CD4-positive, alpha-beta T cell treated with Interleukin-2 at 100 ng/mL for 4 hours (primary cell): ENCODE measurements at places on chromosomes 4 and X.

GRCh38 chr4:3637326-3638016 is 105.2 kb upstream of the LRPAP1 start:
- DNase-seq: no peak

GRCh38 chr4:60884587-60884986 is 315.5 kb upstream of the ADGRL3 start:
- DNase-seq: no peak

DNA sequence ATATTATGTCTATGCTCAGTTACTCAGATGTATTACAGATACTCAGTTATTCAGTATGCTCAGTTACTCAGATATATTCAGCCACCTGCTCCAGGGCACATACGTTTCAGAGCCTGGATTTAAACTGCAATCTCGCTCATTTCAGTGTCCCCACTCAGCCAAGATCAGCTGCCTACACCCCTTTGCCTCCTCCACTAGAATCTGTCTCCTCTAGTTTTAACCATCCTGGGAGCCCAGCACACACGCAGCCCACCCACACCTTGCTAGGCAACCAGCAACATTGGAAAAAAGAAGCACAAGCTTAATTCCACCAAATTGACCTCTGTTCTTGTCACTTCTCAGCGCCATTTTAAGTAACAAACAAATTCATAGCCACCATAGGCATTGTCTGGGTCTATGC is 246.2 kb downstream of the QDPR start:
- DNase-seq: no peak

DNA sequence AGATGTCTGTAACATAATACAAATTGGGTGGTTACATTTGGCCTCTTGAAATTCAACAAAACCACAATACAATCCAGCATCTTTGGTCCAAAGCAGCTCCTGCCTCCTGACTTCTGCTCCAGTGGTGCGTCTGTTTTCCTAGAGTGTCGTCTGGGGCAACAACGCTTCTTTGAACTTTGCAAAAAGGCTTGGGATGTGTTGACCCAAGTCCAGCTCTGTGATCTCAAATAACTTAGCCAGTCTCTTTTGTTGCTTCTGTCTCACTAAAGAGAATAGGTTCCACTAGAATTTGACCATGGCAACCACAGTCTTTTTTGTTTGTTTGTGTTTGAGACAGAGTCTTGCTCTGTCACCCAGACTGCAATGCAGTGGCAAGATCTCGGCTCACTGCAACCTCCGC is 324.0 kb downstream of the DHRSX start:
- DNase-seq: no peak

DNA sequence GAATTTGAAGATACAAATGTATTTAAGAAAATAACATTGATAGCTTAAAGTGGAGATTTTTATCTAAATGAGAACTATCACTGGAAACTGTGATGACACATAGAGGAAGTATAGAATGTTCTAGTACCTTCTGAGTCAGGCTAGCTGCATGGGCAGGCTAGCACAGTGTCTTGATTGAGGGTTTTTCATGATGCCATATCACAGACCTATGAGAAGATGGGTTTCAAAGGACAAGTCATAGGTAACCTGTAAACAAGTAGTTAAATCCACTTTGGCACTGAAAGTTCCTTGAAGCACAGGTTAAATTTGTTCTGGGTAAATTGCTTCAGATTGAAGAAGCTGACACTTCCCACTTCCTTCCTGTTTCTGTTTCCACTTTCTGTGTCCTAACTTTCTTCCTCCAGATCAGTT is 48.2 kb upstream of the CDKN2AIP start:
- DNase-seq: peak; percentile 5

DNA sequence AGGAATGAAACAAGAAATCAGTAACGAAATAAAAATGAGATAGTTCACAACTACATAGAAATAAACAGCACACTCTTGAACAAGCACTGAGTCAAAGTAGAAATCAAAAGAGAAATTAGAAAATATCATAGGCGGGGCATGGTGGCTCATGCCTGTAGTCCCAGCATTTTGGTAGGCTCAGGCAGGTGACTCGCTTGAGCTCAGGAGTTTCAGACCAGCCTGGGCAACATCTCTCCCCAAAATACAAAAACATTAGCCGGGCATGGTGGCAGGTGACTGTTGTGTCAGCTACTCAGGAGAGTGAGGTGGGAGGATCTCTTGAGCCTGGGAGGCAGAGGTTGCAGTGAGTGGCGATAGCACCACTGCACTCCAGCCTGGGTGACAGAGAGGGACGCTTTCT is 714.4 kb downstream of the GLUD2 start:
- no peak for DNase-seq
